ENCODE measurements at places on chromosomes 11 and 22. TPM values are rescaled to one million over a fixed set of nuclear protein-coding genes. Genes with fewer than 3 reads are reported as not detected.

DNA sequence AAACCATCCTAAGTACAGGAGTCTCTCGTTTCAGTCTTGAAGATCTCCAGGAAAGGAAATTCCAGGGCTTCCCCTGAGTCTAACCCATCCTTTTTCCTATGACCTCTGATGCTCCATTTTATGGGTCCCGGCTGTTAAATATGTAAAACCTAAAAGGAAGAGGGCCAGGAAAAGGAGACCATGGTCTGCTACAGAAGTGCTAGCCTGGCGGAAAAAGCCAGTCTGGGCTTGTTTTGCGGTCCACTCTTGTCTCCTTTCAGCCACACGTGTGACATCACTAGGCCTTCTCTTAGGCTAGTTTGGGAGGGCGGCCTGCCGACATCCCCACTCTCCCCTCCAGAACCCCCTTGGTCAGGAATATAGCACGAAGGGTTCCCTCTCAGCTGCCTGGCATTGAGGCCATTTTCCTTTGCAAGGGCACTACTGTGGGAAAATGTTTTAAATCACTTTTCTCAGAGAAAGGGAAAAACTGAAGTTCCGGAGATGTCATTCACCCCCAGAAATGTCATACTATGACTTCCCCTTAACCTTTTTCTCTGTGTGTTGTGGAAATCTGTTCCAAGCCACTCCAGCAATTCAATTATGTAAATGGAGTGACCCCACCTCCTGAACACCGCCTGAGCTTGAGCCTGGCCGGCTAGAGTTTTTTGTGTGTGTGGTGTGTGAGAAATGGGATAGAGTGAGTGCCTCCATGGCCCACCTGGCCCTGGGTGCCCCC, 86.9 kb downstream of the UBASH3B start:
- H3K4me3 ChIP-seq, result no peak overlapping the region
- H3K27me3 ChIP-seq, result no peaks in the 10 kb centered on the region
- DNase-seq, result no peak
- no peaks in the 10 kb centered on the region for H3K36me3 ChIP-seq
- no peaks in the 10 kb centered on the region for H3K4me1 ChIP-seq
- H3K27ac ChIP-seq, result no peak overlapping the region

- no peaks in the 10 kb centered on the region for H3K36me3 ChIP-seq
- peaks cover 7% of the 10 kb centered on the region for H3K4me1 ChIP-seq
- no peak for DNase-seq
- H3K4me3 ChIP-seq, result no peak overlapping the region
- H3K27ac ChIP-seq, result no peak overlapping the region
Measured at GRCh38 chr22:29780748-29781676, 13.8 kb downstream of the UQCR10 start.

GRCh38 chr22:49011769-49012648, 815.7 kb downstream of the BRD1 start:
- peak; percentile 69 for DNase-seq
- no peaks in the 10 kb centered on the region for H3K27me3 ChIP-seq
- H3K36me3 ChIP-seq, result no peaks in the 10 kb centered on the region
- no peak overlapping the region for H3K27ac ChIP-seq
- no peaks in the 10 kb centered on the region for H3K4me1 ChIP-seq

- no peak overlapping the region for H3K27ac ChIP-seq
- no peak overlapping the region for H3K4me3 ChIP-seq
- H3K27me3 ChIP-seq, result no peaks in the 10 kb centered on the region
- H3K36me3 ChIP-seq, result no peaks in the 10 kb centered on the region
Measured at GRCh38 chr11:75373201-75373600, 21.7 kb upstream of the ARRB1 start.

DNA sequence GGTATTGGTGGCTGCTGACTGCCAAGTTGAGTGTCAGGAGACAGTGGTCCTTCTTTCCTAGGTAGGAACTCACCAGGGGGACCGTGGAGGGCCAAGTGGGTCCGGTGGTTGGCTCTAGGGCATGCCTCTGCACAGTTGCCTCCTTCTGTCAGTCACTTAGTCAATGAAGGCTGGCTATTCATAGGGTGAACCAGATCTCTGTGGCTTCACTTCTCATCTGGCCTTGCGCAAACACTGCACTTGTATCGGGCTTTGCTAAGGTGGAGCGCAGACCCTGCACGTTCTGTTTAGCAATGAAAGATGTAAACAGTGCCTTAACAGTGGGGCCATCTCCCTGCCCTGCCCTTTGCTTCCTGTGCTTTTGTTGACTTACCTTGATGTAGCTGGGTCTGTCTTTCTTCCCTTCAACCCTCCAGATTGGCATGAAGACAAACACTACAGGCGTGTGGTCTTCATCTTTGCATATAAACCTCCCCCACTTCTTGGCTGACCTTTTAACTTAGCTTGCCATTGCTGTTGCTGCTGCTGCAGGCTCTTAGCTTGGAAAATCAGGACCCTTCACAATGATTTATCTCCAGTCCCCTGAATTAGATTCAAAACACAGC, 6.7 kb upstream of the SORL1-AS1 start:
- H3K27me3 ChIP-seq, result no peaks in the 10 kb centered on the region
- H3K27ac ChIP-seq, result no peak overlapping the region
- H3K36me3 ChIP-seq, result no peaks in the 10 kb centered on the region

GRCh38 chr11:102142333-102142732, 32.1 kb downstream of the YAP1 start:
- H3K27me3 ChIP-seq, result no peaks in the 10 kb centered on the region
- H3K4me1 ChIP-seq, result peaks cover 19% of the 10 kb centered on the region
- no peak overlapping the region for H3K4me3 ChIP-seq
- H3K36me3 ChIP-seq, result no peaks in the 10 kb centered on the region

DNA sequence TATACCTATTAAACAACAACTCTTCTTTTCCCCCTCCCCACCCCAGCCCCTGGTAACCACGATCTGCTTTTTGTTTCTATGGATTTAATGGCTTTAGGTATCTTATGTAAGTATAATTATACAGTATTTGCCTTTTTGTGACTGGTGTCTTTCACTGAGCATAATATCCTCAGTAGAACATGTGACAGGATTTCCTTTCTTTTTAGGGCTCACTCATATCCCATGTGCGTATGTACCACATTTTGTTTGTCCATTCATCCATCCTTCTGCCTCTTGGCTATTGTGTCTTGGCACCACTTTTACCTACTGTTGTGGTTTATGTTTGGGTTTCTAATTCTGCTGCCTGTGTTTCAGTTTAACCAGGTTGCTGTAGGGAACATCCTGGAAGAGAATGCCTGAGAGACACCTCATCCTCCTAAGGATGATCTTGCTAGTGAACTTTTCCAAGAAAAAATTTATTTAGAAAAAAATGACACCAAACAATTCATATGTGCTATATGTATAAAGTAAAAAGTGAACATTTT, 77.6 kb upstream of the SESN3 start:
- H3K4me1 ChIP-seq, result no peaks in the 10 kb centered on the region
- no peaks in the 10 kb centered on the region for H3K27me3 ChIP-seq
- H3K4me3 ChIP-seq, result no peak overlapping the region
- DNase-seq, result no peak
- H3K36me3 ChIP-seq, result no peaks in the 10 kb centered on the region

DNA sequence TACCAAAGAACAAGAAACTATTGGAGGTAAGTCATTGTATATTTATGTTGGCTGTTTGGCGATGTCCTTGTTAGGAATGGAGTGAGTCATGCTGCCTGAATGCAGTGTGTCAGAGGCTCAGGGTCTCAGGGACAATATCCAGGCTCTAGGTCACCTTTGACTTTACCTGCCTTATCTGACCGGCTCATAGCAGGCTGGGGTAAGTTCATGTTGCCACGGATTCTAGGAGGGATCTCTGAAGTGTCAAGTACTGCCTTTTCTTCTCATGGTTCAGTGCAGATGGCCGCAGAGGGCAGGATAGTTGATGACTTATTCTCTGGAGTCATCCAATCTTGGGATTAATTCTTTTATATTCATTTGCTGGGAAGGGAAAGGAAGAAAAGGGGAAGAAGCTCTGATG, 53.2 kb downstream of the SPON1 start:
- no peaks in the 10 kb centered on the region for H3K4me1 ChIP-seq
- no peaks in the 10 kb centered on the region for H3K27me3 ChIP-seq
- no peak overlapping the region for H3K4me3 ChIP-seq
- H3K27ac ChIP-seq, result no peak overlapping the region
- no peak for DNase-seq

MRPL48 gene
- 79.3 TPM for polyA plus RNA-seq

RTN4RL2 gene
- 5.5 TPM for polyA plus RNA-seq

CTSF gene
- 80.4 TPM for polyA plus RNA-seq

HBD gene
- 5.6 TPM for polyA plus RNA-seq

MUC2 gene
- not detected for polyA plus RNA-seq
